Hematopoietic multipotent progenitor cell treated with erythropoietin and hydrocortisone succinate and interleukin-3 and kit ligand, for 15 days (in vitro differentiated cells): ENCODE measurements at places on chromosomes 2 and 18.

DNA sequence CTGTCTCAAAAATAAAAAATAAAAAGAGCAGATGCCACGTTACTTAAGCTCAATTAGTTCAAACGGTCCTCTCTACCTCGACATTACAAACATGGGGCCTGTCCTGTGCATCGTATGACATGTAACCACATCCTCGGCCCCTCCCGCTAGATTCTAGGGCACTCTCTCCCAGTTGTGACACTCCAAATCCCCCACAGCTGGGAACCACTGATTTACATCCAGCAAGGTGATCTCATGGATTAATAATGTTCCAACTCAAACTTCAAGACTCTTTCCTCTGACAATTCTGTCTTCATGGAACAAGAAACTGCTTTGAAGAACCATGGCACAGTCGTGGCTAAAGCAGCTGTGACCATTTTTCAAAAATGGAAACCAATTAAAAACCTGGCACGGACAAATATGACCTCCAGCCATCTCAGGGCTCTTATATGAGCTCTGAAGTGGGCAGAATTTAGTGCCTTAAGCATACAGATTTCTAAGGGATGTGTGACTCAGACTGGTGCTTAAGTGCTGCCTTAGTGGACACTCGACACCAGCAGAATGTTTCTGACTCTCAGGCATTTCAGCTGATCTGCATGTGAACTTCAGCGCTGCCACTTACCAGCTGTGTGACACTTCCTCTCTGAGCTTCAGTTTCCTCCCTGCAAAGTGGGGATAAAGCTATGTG is 31.7 kb upstream of the ASAP2 start:
- no peak for DNase-seq

DNA sequence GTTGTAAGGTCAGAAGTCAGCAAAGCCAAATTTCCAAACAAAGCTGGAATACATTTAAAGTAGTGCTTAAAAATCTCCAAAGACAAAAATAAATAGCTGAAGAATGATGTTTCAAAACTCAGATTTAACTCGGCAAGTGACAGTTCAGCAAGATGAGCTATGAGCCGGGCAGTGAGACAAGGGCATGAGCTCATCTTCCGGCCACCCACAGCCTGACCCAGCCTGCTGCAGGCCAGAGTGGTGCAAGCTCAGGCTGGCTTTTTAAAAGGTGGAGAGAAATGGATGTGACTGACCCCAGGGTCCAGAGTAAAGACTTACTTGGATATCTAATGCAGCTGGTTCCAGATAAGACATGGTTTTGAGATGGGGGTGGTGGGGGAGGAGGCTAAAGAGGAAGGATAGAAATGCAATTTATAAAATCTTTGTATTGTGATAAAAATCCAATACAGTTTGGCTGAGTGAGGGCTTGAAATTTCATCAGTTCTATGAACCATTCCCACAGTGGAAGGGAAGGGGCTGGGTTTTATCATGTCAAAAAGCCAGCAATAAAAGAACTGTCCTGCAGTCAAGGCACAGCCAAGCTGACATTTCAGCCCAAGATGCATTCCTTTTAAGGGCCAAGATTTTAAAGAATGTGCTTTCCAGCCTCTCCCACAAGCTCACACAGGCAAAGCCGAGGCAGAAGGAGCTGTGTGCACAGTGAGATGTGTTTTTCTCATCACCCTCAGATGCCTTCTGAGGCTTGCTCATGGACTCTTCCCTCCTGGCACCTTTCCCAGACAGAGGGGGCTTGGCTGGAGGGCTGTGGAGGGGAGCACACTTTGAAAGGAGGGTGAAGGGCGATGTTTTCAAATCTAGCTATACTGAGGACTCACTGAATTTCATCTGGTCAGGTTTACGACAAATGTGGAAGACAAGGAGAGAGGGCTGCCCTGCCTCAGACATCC is 97.9 kb upstream of the KLHL29 start:
- DNase-seq = no peak

DNA sequence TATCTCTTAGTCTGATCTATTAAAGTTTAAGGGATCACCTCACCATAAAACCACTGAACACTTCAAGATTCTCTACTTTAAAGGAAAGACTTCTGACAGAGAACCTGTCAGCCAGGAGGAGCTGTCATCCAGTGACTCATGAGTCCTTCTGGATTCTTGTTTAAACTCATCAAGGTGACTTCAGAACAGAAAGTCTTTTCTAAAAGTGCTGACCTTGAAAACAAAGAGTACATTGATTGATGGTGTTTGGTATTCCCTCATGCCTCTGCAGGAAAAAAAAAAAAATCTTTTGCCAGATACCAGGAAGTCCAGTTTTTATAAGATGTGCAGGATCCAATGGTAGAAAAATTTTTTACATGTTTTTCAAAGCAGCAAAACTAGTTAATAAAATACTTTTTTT is 12.3 kb downstream of the DSG2 start:
- DNase-seq = no peak

DNA sequence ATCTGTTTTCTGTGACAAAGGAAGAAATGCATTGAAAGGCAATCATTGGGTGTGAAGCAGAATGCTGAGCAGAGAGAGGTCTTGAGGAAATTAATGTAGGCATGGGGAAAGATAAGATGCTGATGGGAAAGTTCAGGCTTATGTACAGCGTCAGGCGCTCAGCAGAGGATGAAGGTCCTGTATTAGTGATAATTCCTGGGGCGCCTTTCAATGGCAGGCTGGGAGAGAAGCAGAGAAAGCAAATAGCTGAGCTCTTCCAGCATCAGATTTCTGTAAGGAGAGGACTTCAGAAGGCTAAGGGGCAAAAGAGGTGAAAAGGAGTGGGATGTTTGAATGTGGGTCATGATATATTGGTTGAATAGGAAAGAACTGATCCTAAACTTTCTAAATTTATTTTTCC is 129.8 kb downstream of the HNMT start:
- DNase-seq = no peak

DNA sequence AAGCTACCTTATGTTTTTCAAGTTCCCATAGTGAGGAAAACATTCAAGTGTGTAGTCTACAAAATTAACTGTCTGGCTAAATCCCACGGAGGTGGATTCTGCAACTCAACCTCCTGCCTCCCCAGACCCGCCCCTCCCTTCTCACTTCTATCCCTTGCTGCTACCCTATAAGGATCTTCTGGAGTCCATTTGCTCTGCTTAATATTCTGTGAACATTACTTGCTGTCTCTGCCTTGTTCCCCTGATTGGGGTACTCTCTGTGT is 163.2 kb downstream of the KCNE4 start:
- no peak for DNase-seq

DNA sequence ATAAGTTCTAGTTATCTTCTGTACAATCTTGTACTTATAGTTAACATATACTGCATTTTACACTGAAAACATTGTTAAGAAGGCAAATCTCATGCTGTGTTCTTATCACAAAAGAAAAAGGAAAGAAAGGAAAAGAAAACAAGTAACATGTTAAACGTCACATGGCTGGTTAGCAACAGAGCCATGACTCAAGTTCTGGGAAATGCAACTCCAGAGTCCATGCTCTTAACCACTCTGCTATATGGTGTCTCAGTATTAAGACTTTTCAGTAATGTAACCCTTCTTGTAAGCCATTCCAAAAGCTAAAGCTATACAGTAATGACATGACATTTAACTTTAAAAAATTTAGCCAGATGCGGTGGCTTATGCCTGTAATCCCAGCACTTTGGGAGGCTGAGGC is 181.4 kb downstream of the BARD1 start:
- DNase-seq = no peak

- no peak for DNase-seq
These were observed 1084.7 kb upstream of the NXPH2 start for GRCh38 chr2:139864821-139865302.

- no peak for DNase-seq
These were observed 174.2 kb downstream of the RTP5 start for GRCh38 chr2:242043538-242044312.

DNA sequence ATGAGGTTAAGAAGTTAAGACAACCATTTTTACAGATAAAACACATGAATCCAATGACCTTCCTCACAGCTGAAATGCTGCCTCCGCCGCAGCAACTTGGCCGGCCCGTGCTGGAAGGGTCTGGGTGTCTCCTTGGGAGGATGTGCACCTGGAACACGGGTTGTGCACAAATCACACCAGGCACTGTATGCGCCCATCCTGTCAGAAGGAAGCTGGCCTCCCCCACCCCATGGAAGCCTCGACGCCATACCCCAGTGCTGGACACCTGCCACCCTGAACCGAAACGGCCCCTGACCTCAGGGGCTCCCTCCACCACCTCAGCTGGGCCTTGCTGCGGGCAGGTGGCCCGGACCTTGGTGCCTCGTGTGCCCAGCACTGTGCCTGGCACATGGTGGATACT is 111.8 kb downstream of the PXDN start:
- DNase-seq = no peak

DNA sequence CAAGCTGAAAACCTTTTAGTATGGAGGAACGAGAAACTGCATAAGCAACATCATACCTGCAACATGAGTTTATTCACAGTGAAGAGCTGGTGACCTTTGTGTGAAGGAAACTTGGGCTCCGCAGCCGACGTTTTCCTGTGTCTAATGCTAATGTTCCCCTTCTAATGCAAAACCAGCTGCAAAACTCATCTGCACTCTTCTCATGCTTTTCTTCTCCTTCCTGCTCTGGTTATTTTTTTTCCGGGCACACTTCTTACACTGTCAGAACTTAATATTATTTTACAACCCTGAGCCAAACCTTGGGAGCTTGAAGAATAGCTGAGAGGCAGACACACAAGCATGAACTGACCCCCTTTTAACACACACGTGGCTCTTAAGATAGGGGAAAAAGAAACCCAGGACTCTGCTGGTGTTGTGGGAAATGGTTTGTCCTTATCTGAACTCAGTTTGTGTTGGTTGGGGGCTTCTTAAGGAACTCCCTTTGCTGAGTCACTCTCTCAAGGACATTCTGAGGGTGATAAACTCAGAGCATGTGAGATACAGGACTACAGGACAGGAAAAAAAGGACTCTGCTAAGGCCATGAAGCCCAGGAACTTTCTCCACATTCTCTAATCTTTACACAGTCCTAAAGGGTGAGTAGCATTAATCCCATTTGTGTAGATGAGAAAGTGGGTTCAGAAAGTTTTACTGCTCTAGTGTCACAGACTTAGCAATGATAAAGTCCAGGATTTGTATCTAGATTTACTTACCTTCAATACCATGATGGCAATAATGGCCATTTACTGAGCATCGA is 439.3 kb upstream of the TRIB2 start:
- peak; percentile 13 for DNase-seq

- no peak for DNase-seq
These were observed 144.1 kb downstream of the FAM210A start for GRCh38 chr18:13582178-13582670.

- peak; percentile 64 for DNase-seq
These were observed 3.3 kb upstream of the GPBAR1 start for GRCh38 chr2:218257390-218257981.

DNA sequence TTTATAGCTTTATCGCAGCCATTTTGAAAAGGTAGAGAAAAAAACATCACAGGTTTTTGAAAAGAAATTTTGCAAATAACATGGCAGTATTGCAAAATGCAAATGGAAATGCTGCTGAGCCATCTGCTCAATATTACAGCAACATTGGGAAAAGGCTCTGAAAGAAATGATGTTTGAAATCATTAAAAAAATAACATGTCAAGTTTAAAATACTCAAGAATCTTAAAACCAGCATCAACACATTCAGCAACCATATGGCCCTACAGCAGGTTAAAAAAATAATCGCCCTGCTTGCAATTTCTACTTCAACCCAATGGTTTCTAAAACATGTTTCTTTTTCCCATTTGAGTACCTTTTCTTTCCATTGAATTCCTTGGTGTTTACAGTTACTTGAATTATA is 289.4 kb downstream of the AFF3 start:
- no peak for DNase-seq

GRCh38 chr2:464562-465309 is 176.8 kb upstream of the ALKAL2 start:
- no peak for DNase-seq

- DNase-seq = no peak
These were observed 117.3 kb upstream of the STON1 start for GRCh38 chr2:48412443-48413250.

DNA sequence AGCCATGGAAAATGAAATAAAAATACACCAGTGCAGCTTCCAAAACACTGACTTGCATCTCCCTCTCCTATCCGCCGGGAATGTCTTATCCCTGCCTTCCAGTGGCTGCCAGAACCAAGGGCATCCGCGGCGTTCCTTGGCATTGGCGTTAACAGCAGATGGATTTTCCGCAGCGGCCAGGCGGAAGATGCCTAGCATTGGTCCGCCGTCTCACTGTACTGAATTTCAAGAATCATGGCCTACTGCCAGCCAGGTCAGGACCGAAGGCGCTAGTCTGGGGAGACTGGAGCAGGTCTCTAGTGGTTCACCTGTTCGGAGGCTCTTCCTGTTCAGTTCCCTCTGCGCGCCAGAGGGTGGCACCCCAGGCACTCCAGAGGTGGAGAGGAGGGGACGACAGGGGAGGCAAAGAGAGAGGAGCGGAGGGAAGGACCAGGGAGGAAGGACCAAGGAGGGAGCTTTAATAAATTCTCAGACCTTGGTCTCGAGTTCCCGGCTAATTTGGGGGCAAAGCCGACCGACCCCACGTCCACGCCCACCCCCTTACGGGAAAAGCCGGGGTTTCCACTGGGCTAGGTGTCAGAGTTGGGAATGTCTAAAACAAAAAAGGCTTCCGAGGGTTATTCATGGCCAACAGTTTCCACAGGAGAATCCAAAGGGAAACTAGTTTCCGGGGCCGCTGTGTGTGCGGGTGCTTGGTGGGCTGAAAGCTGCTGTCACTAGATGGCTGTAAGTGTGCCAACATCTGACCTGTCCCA is 3.7 kb upstream of the BCL2L11 start:
- DNase-seq = peak; percentile 79

DNA sequence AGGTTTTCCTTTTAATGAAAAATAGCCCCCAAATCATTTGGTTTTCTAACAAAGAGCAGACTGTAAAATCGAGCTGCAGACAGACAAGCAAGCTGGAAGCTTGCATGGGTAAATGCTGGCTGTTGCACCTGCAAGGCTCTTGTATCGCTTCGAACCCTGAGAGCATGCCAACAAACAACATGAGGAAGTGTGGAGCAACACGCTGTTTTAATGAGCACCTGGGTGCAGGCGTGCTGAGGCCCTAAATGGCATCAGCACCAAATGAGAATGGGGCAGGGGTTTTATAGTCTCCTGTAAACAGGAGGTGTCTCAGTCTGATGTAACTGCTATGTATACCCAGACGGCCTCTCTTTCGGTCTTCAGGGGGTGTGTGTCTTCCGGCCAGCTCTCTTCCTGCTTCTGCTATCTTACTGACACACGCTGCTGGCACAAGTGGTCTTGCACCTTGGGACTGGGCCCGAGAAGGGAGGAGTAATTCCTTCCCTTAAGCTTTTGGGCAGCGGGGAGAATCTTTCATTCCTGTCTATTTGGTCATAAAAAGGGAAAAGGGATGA is 31.9 kb upstream of the CDH2 start:
- DNase-seq = no peak
